ENCODE measurements at places on chromosomes 4 and X.

DNA sequence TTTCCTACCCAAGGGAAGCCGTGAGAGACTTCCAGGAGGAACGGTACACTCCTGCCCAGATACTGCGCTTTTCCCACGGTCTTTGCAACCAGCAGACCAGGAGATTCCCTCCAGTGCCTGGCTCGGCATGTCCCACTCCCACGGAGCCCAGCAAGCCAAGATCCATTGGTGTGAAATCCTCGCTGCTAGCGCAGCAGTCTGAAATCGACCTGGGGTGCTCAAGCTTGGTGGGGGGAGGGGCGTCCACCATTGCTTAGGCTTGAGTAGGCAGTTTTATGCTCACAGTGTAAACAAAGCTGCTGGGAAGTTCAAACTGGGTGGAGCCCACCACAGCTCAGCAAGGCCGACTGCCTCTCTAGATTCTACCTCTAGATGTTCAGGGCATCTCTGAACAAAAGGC, 284.8 kb upstream of the FGF13 start:
- DNase-seq, result no peak

DNA sequence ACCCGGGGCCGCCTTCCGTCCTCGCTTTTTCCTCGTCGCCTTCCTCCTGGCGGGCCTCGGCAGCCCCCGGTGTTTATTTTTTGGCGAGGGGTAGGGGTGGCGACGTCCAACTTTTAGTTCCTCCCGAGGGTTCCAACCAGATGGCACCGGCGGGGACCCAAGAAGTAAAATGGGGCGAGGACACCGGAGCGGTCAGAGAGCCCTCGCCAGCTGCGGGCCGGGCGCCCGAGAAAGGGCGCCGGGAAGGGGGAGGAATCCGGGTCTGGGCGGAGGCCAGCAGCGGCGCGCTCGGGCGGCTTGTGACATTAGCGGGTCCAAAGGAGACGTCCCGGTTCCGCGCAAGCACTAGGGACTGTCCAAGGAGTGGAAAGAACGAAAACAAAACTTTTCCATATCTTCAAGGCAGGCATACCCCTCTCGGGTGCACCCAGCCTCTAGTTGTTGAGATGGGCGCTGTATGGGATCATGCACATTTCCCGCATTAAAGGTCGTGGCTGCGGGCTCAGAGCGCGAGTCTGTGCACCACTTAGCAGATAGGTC, 691 bp upstream of the USP46 start:
- DNase-seq, result peak; percentile 47

DNA sequence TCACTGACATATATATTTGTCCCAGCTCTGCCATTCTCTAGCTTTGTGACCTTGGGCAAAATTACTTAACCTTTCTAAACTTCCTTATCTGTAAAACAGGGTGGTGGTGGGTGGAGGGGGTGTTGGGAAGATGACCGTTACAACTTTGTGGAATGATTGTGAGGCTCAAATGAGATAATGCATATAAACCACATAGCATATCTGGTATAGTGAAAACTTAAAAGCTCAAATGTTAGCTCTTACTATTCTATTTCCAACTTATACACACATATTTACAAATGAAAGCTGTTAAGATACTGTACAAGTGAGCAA, 52.9 kb upstream of the HPRT1 start:
- no peak for DNase-seq

- no peak for DNase-seq
Measured at GRCh38 chrX:140343226-140343868, 161.5 kb downstream of the SOX3 start.

GRCh38 chr4:156939801-156940200, 31.8 kb downstream of the PDGFC start:
- no peak for DNase-seq

DNA sequence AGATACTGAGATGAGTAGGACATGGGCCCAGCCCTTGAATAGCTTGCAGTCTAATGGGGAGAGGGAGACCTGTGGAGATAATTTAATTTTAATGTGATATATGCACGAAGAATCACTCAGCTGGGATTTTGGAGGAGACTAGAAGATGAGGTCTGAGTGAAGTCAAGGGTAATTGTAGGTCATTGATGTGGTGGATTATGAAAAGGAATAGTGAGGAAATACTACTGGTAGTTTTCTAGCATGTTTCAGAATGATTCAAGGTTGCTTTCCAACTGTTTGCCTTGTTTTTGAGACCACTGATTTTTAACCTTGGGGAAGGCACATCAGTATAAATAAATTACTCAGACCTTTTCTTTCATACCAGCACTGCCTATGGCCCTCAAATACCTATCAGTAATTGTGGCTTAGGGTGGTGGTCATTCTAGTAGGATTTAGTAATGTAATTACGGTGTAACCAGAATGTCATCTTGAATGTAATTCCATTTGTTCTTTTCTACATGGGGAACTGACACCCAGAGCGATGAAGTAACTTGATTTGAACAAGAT, 25.6 kb downstream of the PTTG2 start:
- no peak for DNase-seq

- no peak for DNase-seq
Measured at GRCh38 chr4:153679486-153679885, 4.6 kb upstream of the TLR2 start.

DNA sequence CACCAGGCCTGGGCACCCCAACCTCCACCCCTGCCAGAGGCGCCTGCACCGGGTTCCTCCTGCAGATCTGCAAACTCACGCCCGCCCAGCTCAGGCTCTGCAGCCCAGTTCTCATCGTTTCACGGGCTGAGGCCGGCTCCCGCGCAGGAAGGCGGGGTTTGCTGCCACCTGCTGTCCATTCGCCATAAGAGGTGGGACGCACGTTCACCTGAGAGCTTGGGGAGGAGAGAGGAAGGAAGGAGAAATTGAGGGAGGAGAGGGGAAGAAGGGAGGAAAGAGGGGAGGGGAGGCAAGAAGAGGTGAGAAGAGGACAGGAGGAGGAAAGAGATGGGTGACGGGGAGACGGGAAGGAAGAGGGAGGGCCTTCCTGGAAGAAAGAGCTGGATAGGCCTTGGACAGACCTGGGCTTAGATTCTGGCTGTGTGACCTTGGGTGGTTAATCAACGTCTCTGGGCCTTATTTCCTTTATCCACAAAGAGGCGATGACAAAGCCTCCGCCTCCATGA, 114.5 kb downstream of the ADRA2C start:
- peak; percentile 66 for DNase-seq

GRCh38 chrX:12988797-12989196, 13.9 kb downstream of the TMSB4X start:
- peak; percentile 66 for DNase-seq

DNA sequence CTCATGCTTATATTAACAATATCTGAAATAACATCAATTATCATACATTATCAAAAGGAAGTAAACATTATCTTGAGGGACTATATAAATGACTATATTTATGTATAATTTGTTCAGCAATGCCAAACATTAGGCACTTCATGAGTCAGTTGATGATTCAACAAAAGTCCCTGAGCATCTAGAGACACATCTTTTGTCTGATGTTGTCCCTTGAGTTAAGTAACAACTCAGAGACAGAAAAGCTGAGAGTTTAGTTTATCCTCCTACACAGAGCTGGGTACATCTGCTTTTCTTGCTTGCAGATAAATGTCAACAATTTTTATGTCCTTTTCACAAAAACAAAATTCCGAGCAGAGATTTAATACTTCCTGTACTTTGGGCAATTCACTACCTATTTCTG, 311.1 kb downstream of the INPP4B start:
- DNase-seq, result no peak

DNA sequence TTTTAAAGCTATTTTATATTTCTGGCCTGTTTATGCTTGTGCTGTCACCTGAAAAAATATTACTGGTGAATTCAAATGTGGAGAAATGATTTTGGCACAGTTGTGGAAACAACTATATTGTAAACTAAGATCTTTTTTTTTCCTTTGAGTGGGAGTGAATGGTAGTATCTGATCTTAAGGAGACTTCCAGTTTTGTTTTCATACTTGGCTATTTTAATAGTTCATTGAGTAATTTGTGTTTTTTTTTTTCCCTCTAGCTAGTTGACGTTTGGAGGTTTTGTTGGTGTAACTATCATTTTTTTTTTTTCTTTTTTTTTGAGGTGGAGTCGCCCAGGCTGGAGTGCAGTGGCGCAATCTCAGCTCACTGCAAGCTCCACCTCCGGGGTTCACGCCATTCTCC, 10.5 kb downstream of the STAG2 start:
- DNase-seq, result no peak

DNA sequence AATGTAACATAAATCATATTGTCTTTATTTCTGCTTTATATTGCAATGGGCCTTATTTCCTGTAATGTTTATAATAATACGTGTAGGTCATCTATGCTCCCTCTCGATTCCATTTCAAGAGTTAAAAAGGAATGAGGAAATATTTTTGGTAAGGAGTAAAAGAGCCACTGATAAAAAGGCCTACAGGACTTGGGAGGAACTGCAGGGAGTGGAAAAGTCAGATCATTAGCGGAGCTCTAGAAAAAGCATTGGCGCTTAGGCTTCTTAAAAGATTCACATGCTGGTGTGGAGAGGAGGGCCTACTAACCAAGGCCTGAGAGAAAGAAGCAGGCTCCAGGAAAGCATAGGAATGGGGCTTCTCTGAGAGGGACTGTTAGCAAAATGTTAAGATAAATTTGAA, 82.9 kb upstream of the PNPLA4 start:
- DNase-seq, result no peak

- no peak for DNase-seq
Measured at GRCh38 chr4:185883591-185883990, 71.6 kb upstream of the SORBS2 start.

GRCh38 chrX:149313871-149314371, 191.2 kb downstream of the IDS start:
- DNase-seq, result no peak

- no peak for DNase-seq
Measured at GRCh38 chr4:10655968-10656367, 28.6 kb downstream of the CLNK start.

- DNase-seq, result no peak
Measured at GRCh38 chr4:185919107-185919506, 107.1 kb upstream of the SORBS2 start.

DNA sequence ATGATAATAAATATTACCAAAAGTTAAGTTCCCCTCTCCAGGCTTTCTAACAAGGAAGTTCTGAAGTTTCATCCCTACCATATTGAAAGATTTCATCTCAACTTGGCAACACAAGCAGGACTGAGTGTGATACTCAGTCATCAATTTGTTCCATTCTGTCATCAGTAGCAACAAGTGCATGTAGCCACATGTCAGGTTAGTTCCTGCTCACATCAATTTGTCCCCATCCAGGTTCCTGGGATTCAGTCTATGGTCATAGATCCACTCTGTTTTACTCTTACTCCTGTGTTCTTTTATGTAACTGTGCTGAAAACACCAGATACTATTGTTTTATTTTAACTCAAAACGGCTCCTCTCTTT, 22.2 kb downstream of the SMPX start:
- DNase-seq, result no peak

- no peak for DNase-seq
Measured at GRCh38 chr4:150289881-150290280, 211.6 kb downstream of the DCLK2 start.

DNA sequence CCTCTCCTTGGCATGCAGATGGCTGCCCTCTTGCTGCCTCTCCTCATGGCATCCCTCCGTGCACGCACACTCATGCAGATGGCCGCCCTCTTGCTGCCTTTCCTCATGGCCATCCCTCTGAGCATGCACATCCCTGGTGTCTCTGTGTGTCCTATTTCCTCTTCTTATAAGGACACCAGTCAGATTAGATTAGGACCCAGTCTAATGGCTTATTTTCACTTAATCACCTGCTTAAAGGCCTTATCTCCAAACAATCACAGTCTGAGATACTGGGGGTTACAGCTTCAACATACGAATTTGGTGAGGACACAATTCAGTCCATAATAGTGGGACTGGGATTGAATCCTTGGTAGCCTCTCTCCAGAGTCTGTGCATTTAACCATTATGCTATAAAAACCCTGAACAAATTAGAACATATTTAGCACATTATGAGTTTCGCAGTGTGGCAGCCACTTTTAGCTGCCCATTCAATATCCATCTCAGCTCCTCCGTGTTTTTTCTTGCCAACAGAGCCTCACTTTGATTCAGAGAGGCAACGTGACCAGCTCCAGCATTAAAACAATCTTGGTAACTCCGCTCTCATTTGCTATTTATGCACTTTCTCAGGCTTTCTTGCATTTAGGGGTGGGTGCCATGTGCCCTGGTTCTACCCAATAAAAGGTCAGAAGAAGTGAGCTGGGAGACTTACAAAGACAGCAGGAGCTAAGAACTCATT, 26.2 kb upstream of the TMEM150C start:
- DNase-seq, result no peak

- no peak for DNase-seq
Measured at GRCh38 chr4:156158747-156159146, 205.1 kb upstream of the CTSO start.

DNA sequence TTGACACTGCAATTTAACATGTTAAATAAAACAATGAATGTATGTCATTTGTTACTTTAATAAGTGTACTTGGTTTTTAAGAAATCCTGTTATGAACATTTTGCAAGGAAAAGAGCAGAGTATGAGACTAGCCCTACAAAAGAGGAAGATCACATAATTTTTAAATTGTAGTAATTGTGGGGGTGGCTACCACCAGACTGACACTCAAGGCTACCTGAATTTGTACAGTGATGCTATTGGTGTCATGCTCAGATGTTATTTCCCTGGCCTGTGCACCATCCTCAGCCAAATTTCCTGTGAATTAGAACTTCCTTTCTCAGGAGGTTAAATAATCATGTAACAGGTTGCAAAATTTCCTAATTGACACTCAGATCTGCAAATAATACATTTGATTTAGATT, 157.5 kb downstream of the BANK1 start:
- DNase-seq, result no peak

- DNase-seq, result no peak
Measured at GRCh38 chr4:102858828-102859464, 9.8 kb upstream of the CISD2 start.

DNA sequence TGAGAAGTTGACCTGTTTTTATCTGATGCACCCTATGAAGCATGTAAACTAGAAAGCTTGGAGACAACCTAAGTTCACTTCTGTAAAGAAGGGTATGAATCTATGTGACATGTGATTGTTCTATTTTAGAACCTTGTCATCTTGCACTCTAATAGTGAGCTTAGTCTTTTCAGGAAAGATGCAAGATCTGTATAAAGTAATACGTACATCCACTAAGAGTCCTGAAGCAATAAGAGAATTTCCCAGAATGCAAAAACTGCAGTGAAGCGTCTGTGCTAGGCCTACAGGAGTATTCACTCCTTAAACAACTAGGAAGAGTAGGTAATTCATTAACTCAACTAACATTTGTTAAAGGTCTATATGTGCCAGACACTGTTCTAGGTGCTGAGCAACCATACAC, 23.3 kb upstream of the NDP start:
- no peak for DNase-seq

DNA sequence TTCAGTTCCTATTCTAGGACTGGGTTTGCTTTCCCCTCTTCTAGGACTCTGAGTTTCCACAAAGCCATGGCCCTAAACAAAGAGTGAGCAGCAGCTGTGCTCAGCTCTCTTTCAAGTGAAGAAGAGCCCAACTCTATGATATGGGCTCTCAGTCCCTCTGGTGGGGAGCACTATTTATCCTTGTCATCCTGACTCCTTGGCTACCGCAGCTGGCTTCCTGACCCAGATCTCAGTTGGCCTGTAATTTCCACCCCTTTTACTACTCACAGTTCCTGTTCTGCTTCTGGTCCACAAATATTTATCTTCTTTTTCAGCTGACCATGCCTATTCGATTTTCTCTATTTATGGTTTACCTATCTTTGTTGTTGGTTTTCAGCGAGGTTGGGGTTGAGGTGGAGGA, 33.8 kb downstream of the F8 start:
- no peak for DNase-seq

- peak; percentile 20 for DNase-seq
Measured at GRCh38 chr4:54440394-54441136, 211.5 kb downstream of the PDGFRA start.

Measured in NCI-H1092 treated with DMSO at 0.1 percent for 48 hours (cell line).